Activated CD4-positive, alpha-beta T cell treated with anti-CD3 and anti-CD28 coated beads, Interleukin-2, amount 10 ng/mL, durations not matched to agents 7 days and 5 days (primary cell): ENCODE measurements at places on chromosomes 1 and 21. TPM values are rescaled to one million over a fixed set of nuclear protein-coding genes. Genes with fewer than 3 reads are reported as not detected.

DNA sequence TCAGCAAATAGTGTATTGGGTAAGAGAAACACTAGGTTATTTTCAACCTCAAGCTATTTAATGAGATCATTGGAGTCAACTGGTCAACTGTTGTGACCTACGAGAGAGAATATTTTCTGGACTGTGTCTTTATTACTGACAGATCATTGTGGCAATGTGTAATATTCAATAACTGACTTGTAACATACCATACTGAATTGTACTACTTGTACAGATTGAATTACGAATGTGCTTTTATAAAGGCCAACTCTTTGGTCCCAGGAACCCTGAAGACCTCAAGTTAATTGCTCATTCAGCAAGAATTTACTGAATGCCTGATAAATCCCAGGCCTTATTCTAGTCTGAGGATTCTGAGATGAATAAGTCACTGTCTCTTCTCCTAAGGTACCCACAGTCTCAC is 56.1 kb upstream of the CAMK1G start:
- H3K4me3 ChIP-seq, result no peak overlapping the region
- H3K4me1 ChIP-seq, result no peaks in the 10 kb centered on the region
- H3K27ac ChIP-seq, result no peak overlapping the region
- peaks cover 40% of the 10 kb centered on the region for H3K27me3 ChIP-seq
- no peak for DNase-seq
- H3K36me3 ChIP-seq, result no peaks in the 10 kb centered on the region

GRCh38 chr1:109426281-109427170 is at the start of gene PSMA5:
Gene PSMA5 (minus strand): TSS chr1:109426448. CDS start chr1:109426330, 118 bp downstream.
- H3K36me3 ChIP-seq, result peaks cover 21% of the 10 kb centered on the region
- no peaks in the 10 kb centered on the region for H3K27me3 ChIP-seq
- H3K4me3 ChIP-seq, result peak within 1 kb of the TSS; percentile 94
- peaks cover 39% of the 10 kb centered on the region for H3K4me1 ChIP-seq
- DNase-seq, result peak; percentile 98
- peak within 1 kb of the TSS; percentile 97 for H3K27ac ChIP-seq

- H3K27ac ChIP-seq, result peak overlapping the region; percentile 94
- DNase-seq, result peak; percentile 66
- H3K4me1 ChIP-seq, result peaks cover 39% of the 10 kb centered on the region
- H3K4me3 ChIP-seq, result peak overlapping the region; percentile 71
Observed at GRCh38 chr21:29436143-29436542, 137.4 kb downstream of the BACH1 start.

GRCh38 chr1:84259376-84259775 is 42.1 kb upstream of the SAMD13 start:
- H3K36me3 ChIP-seq, result no peaks in the 10 kb centered on the region
- H3K27ac ChIP-seq, result no peak overlapping the region
- no peaks in the 10 kb centered on the region for H3K4me1 ChIP-seq
- H3K27me3 ChIP-seq, result no peaks in the 10 kb centered on the region

Gene KCNJ6
- not detected for total RNA-seq

Gene GPR153
- total RNA-seq, result 0.85 TPM

Gene RAB42
- total RNA-seq, result not detected

Gene MYOM3
- total RNA-seq, result not detected
